ENCODE measurements at places on chromosomes 3 and 15. TPM values are rescaled to one million over a fixed set of nuclear protein-coding genes. Genes with fewer than 3 reads are reported as not detected.

GRCh38 chr3:120742849-120743365, 363 bp downstream of the GTF2E1 start:
- DNase-seq = no peak
- H3K4me3 ChIP-seq = peak overlapping the region; percentile 97
- H3K27me3 ChIP-seq = no peaks in the 10 kb centered on the region
- H3K4me1 ChIP-seq = peaks cover 9% of the 10 kb centered on the region

- no peaks in the 10 kb centered on the region for H3K4me1 ChIP-seq
- no peaks in the 10 kb centered on the region for H3K36me3 ChIP-seq
- H3K27ac ChIP-seq = no peak overlapping the region
- no peak overlapping the region for H3K4me3 ChIP-seq
- H3K27me3 ChIP-seq = no peaks in the 10 kb centered on the region
Measured at GRCh38 chr3:184593220-184593927, 31.8 kb downstream of the EPHB3 start.

Gene SPINT1
- 1.5 TPM for total RNA-seq

DNA sequence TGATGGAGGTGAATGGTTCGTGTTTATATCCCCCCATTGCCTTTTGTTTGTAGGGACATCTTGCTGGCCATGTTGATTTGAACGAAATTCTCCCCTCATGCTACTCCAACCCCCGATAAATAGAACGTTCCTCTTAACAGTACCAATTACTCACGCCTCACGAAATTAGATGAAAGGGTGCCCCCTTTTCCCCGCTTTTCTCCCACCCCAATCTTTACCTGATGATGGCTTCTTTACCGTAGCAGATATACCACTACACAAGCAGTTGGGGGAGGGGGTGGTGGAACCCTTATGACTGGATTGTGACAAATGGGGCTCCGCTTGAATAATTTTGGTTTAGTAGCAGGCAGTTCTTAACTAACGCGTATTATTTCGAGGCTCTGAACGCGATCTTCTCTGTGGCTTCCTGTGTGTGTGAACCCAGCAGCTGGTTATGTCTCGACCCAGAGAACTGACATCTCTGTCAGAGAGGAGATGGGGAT, 1.1 kb downstream of the PIAS1 start:
- H3K27me3 ChIP-seq = no peaks in the 10 kb centered on the region
- no peak for DNase-seq
- H3K27ac ChIP-seq = peak overlapping the region; percentile 92
- H3K4me1 ChIP-seq = peaks cover 6% of the 10 kb centered on the region
- no peaks in the 10 kb centered on the region for H3K36me3 ChIP-seq

Gene SEMA3G
- 163 TPM for total RNA-seq

GRCh38 chr3:124831628-124832199, 55.5 kb downstream of the ITGB5 start:
- peaks cover 90% of the 10 kb centered on the region for H3K4me1 ChIP-seq
- no peak overlapping the region for H3K4me3 ChIP-seq
- H3K27me3 ChIP-seq = no peaks in the 10 kb centered on the region
- no peak for DNase-seq

GRCh38 chr3:98513091-98513511, 9.6 kb downstream of the CLDND1 start:
- peaks cover 46% of the 10 kb centered on the region for H3K36me3 ChIP-seq
- DNase-seq = no peak
- no peak overlapping the region for H3K4me3 ChIP-seq
- no peaks in the 10 kb centered on the region for H3K4me1 ChIP-seq
- no peak overlapping the region for H3K27ac ChIP-seq

GRCh38 chr3:140273542-140274195, 338.7 kb downstream of the CLSTN2 start:
- H3K36me3 ChIP-seq = no peaks in the 10 kb centered on the region
- no peak for DNase-seq
- no peak overlapping the region for H3K27ac ChIP-seq
- H3K27me3 ChIP-seq = no peaks in the 10 kb centered on the region
- H3K4me3 ChIP-seq = no peak overlapping the region

DNA sequence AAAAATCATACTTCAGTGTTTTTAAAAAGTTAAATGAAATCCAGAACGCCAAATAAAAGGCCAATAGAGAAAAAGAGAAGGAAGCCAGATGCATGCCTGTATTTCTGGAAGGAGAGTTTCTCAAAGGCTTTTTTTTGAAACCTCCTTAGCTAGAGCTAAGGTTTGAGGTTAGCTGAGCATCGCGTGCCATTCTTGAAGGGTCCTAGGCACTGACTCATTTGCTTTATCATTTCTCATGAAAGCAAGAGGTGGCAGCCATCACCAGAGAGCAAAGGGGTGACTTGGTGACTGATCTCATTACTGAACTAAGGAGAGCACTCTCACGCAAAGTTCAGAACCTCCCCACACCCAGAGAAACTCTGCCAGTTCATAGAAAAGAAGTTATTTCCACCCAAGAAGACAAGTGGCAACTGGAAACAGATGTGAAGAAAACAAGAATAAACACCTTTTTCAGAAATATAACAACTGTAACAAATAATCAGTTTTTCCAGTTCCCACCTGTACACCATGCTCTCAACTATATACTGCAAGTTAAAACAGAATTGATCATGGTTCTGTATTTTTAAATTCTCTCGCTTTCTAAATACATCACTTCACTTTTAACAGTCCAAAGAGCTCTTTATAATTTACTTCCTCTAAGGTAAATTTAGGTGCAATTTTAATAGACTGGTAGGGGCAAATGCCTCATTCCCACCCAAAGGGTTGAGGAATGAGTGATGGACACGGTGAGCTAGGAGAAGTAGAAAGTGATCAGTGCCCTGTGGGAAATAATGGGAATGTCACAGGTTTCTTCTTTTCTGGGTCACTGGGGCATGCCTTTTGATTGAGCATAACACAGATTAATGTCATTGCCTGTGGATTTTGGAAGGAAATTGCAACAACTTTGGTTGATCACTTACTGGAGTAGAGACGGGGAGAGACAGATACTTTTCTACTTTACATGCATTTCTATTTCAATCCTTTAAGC, 24.7 kb downstream of the GPR15 start:
- H3K27ac ChIP-seq = no peak overlapping the region
- no peaks in the 10 kb centered on the region for H3K4me1 ChIP-seq

DNA sequence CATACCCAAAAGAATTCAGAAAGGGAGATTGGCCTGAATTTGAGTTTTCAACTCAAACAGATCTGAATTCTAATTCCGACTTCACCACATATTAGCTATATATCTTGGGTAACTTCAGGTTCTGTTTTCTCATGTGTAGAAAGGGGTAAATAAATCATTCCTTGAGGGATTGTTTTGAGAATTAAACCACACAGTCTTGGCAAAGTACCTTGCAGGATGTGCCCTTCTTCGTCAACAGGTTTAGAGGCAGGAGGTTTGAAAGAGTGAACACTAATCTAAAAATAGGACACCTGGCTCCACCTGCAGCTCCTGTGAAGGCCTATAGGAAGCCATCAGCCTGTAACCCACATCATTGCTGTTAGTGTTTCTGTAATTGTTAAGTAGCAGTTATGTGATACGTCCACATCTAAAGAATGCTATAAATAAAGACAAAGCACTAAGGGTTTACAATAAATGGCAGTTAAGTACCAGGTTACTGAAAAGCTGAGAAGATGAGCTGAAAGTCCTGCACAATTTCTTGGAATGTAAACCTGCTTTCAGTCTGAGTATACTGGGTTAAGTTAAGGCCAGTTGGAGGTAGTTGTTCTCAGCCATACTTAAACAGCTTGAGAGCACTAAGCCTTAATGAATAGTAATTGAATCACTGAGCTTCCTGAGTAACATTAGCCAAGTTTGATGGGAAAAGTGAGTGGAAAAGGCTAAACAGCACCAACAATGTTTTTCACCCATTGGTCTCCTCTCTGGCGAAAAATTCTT, 6.0 kb downstream of the CCDC80 start:
- no peaks in the 10 kb centered on the region for H3K27me3 ChIP-seq
- H3K4me1 ChIP-seq = no peaks in the 10 kb centered on the region
- no peaks in the 10 kb centered on the region for H3K36me3 ChIP-seq

Gene CASR
- total RNA-seq = not detected

GRCh38 chr3:123350971-123351370, 97.9 kb downstream of the ADCY5 start:
- no peaks in the 10 kb centered on the region for H3K36me3 ChIP-seq
- no peak for DNase-seq
- no peak overlapping the region for H3K4me3 ChIP-seq
- H3K27me3 ChIP-seq = no peaks in the 10 kb centered on the region
- H3K4me1 ChIP-seq = peaks cover 55% of the 10 kb centered on the region
- H3K27ac ChIP-seq = no peak overlapping the region

Gene TM4SF4
- total RNA-seq = not detected

DNA sequence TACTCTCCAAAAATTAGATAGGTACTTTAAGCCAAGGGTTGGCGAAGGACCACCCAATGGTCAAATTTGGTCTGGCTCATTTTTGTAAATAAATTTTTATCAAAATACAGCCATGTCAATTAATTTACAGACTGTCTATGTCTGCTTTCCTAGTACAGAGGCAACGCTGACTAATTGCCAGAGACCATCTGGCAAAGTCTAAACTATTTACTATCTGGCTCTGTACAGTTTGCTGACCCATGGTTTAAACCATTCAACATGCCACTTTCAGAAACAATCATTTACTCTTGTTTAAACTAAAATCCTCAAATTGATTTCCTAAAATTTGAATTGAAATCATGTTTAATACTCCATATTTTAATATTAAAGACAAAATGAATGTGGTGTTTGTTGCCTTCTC, 25.9 kb downstream of the CBLB start:
- H3K27me3 ChIP-seq = no peaks in the 10 kb centered on the region
- H3K4me3 ChIP-seq = no peak overlapping the region
- H3K27ac ChIP-seq = no peak overlapping the region
- no peaks in the 10 kb centered on the region for H3K36me3 ChIP-seq
- H3K4me1 ChIP-seq = no peaks in the 10 kb centered on the region

Gene PPM1L
- 20.3 TPM for total RNA-seq

DNA sequence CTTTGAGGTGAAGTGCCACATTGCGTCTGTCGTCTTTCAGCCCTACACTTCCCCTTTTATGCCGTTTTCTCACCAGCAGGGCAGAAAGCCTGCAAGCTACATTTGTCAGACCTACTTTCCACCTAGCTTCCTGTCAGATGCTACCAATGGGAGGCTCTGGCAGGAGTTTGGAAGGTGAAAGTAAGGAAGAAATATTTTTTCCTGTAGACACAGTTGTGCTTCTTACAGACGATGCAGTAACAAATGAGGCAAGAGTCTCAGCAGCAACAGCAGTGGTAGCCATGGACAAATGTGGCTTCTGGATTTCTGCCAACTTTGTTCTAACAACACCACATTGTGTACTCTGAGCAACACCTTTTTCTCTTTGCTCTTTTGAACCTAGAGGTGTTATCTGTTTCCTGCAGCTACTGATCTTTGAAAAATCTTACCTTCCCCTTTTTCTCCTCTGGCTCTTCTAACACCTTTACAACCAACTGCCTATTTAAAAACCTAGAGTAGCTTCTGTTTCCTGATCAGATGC, 70.6 kb upstream of the STT3B start:
- DNase-seq = no peak
- H3K27me3 ChIP-seq = no peaks in the 10 kb centered on the region
- H3K4me3 ChIP-seq = no peak overlapping the region
- no peaks in the 10 kb centered on the region for H3K4me1 ChIP-seq

Gene HGD
- total RNA-seq = 19.2 TPM

Gene DAZL
- not detected for total RNA-seq

DNA sequence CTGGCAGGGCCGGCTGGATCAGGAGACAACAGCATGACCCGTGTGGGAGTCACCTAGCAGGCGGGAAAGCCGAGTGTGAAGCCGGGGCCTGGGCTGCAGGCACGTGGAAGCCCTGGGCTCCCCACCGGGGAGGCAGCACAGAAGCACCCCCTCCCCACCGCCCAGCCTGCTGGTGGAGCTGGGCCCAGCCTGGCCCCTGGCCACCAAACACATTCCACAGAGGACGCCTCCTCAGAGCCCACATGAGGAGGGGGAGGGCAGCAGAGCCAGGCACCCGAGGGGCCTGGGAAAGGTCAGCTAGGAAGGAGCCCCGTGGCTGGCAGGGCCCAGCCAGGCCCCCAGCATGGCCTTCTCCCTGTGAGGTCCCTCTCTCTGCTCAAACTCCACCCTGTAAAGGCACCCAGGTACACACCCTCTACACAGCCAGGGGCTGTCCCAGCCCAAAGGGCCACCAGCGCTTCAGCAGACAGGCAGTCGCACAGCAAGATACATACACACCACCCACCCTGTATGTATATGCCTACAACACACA, 4.5 kb downstream of the PLXNB1 start:
- peaks cover 43% of the 10 kb centered on the region for H3K4me1 ChIP-seq
- H3K27me3 ChIP-seq = no peaks in the 10 kb centered on the region
- no peak for DNase-seq

- H3K36me3 ChIP-seq = no peaks in the 10 kb centered on the region
- no peak for DNase-seq
- peaks cover 5% of the 10 kb centered on the region for H3K4me1 ChIP-seq
- H3K27me3 ChIP-seq = no peaks in the 10 kb centered on the region
- H3K4me3 ChIP-seq = no peak overlapping the region
- H3K27ac ChIP-seq = no peak overlapping the region
Measured at GRCh38 chr3:43865351-43865750, 174.6 kb downstream of the ABHD5 start.

- H3K4me1 ChIP-seq = no peaks in the 10 kb centered on the region
- DNase-seq = no peak
- no peaks in the 10 kb centered on the region for H3K27me3 ChIP-seq
- no peak overlapping the region for H3K27ac ChIP-seq
- H3K4me3 ChIP-seq = no peak overlapping the region
Measured at GRCh38 chr15:59830098-59830497, 141.0 kb upstream of the BNIP2 start.

Gene ERC2
- total RNA-seq = 0.11 TPM

DNA sequence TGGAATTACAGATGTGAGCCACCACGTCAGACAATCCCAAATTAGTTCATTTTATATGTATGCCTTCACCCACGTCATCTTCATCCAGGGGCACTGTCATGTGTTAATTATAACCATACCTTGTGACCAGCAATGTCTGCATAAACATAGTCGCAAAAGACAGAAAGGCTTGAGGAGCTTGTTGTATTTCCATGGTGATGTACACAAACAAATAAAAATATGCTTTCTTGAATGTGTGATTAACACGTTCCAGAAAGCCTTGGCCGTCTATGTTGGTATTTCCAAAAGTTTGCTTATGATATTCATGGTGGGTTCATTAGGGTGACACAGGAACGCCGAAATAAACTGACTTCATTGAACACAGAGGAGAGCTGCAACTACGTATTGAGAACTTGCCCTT, 524.7 kb upstream of the ZNF717 start:
- no peak overlapping the region for H3K4me3 ChIP-seq
- no peaks in the 10 kb centered on the region for H3K36me3 ChIP-seq
- no peak for DNase-seq
- no peaks in the 10 kb centered on the region for H3K4me1 ChIP-seq
- H3K27me3 ChIP-seq = no peaks in the 10 kb centered on the region

- no peak for DNase-seq
- H3K27ac ChIP-seq = no peak overlapping the region
- no peaks in the 10 kb centered on the region for H3K4me1 ChIP-seq
- H3K36me3 ChIP-seq = no peaks in the 10 kb centered on the region
Measured at GRCh38 chr3:3737531-3737930, 61.7 kb upstream of the LRRN1 start.

- H3K4me1 ChIP-seq = no peaks in the 10 kb centered on the region
- no peak overlapping the region for H3K27ac ChIP-seq
- DNase-seq = no peak
- H3K4me3 ChIP-seq = no peak overlapping the region
- no peaks in the 10 kb centered on the region for H3K36me3 ChIP-seq
Measured at GRCh38 chr3:127858937-127859336, 36.6 kb upstream of the MGLL start.

- no peaks in the 10 kb centered on the region for H3K27me3 ChIP-seq
- H3K4me3 ChIP-seq = no peak overlapping the region
- no peak overlapping the region for H3K27ac ChIP-seq
Measured at GRCh38 chr15:100623301-100623700, 20.9 kb downstream of the ASB7 start.

Gene SPPL2A
- total RNA-seq = 785 TPM
